ENCODE measurements at places on chromosomes 7 and 10.

- DNase-seq = peak; percentile 6
Measured at GRCh38 chr7:128672927-128673517, 930 bp downstream of the GARIN1A start.

- DNase-seq = no peak
Measured at GRCh38 chr7:101632641-101633040, 3.5 kb upstream of the MYL10 start.

DNA sequence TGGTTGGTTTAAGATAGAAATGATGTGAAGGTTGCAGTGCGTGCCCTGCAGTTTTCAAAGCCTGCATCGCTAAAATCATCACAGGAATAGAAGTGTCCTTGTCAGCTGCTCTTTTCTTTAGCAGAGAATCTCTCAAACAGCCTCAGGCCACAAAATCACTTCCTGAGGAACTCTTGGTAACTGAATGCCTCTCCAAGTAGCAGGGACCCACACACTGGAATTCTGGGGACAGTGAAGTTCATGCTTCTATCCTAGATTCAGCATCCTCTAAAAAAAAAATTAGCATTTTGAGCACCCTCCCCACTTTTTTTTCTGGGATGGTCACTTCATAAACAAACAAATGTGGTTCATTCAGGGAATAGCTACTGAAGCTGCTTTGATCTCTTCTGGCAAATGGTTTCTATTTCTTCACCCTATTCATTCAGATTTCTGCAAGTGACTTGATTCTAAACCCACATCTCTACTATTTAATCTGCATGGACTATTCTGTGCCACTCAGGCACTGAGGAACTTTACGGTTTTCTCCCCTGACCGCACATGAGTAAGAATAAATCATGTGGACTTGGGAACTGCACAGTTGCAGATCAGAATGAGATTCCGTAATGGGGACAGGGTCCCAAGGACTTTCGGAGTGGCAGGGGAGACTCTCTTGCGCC, 306.9 kb downstream of the FRMD4A start:
- no peak for DNase-seq

- DNase-seq = no peak
Measured at GRCh38 chr7:140402178-140402835, 1.6 kb upstream of the RAB19 start.

DNA sequence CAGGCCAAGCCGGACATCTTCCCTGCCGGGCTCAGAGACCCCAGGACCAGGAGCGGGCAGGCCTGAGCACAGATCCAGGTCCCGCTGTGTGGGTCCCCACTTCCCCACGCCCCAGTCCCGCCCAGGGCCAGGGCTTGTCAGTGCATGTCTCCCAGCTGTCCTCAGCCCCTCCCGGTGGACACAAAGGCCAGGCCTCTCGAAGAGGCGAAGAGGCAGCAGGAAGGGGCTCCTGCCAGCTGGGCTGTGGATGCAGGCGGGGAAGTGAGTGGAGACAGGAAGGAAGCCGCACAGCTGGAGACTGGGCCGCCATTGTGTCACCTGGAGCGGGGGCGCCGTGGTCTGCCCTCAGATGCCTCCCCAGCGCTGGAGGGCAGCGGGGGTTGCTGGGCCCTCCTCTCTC, 4.8 kb downstream of the GRIFIN start:
- no peak for DNase-seq

- no peak for DNase-seq
Measured at GRCh38 chr7:18378989-18379605, 116.5 kb upstream of the HDAC9 start.

- DNase-seq = no peak
Measured at GRCh38 chr7:40810274-40810673, 675.5 kb downstream of the SUGCT start.

DNA sequence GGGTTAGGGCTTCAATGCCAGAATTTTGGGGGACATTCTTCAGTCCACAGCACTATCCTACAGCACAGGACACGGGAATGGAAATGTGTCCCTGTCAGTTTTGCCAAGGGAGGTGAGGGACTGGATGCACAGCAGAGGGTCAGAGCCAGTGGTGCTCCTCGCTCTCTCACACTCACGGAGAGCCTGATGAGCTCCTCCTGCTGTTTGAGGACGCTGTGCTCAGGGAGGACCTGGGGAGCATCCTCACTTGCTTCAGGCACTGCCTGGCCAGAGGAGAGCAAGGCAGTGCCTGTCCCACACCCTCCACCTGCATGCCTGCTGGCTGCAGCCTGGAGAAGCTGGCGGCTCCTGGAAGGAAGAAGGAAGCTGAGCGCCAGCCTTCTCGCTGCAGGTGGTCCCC, 58.6 kb downstream of the RAMP3 start:
- DNase-seq = no peak
